ENCODE measurements at places on chromosomes 6 and 20.

GRCh38 chr6:165574220-165575157 is 88.6 kb downstream of the PDE10A start:
- DNase-seq: no peak

- DNase-seq: no peak
These were observed 71.1 kb downstream of the ZDHHC14 start for GRCh38 chr6:157452096-157452495.

DNA sequence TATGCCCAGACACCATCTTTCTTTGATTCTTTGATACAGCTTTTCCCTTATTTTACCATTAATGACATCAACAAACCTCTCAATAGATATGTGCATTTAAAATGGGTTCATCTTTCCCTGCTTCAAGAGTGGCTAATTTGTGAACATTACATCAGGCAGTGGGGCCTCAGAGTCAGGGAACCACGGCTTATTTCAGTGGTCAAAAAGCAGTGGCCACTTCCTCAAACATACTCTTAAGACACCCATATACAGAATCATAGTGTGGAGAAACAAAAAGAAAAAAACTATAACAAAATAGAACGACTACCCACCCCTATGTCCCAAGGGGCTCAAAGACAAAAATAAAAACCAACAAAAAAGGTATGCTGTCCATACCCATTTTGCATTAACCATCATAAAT is 12.9 kb downstream of the SALL4 start:
- no peak for DNase-seq

DNA sequence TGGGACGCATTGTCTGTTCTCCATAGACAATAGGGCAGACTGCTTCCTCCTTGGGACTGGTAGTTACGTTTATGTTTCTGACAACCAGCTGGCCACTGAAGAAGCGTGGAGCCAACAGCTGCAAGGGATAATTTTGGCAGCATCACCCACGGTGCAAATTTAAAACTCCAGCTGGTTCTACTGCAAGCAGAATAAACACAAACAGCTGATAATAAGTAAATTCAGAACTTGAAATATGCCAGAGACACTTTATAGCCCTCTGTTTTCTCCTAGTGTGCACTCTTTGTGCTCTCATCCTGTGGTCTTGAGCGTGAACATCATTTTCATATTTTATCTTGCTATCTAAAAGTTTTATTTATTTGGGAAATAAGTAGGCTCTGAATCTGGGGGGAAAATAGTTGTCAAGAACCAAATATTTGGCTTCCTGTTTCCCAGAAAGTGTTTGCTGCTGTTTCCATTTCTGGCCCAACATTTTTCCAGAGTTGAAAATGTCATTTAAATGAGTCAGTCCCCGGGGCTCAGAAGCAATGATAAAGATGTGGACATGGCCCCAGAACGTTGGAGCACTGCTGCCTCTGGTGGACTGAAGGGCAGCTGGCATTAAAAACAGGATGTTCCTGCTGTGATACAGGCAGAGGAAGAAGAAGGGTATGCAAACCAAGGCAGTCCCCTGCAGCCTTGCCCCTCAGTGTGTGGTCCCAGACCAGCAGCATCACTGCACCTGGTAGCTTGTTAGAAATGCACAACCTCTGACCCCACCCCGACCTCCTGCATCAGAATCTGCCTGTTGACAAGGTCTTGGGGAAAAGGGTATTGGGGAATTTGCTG is 12.5 kb upstream of the THBD start:
- no peak for DNase-seq

- DNase-seq: no peak
These were observed 144.4 kb upstream of the MAN1A1 start for GRCh38 chr6:119493980-119494379.

DNA sequence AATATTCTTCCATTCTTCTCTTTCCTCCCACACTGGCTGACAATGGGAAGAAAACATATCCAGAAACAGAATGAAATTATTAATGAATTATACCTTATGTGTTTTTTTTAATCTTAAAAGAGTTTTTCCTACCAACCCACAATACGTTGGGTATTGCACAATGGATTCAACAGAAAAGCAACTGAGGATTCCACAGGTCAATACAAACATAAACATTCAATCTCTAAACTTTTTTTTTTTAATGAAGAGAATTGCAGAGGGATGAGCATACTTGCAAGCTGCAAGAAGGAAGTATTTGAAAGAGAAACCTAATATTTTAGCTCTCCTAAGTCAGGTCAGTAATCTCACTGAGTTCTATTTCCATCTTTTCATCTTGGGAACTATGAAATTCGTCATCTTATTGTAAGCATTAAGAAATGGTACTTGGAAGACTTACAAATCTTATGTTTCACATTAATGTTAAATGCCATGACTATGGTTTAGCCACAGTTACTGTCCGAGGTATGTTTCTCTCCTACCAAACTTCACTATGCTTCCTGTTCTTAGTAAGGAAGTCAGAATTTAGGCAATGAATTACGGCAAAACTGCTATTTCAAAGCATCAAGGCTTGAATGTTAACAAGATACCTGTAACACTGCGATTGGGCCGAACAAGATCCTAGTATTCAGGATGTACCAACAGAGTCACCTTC is 100.8 kb downstream of the HIVEP2 start:
- DNase-seq: no peak

GRCh38 chr20:10805764-10806163 is 132.0 kb upstream of the JAG1 start:
- no peak for DNase-seq
